Stimulated activated CD4-positive, alpha-beta T cell treated with anti-CD3 and anti-CD28 coated beads, Interleukin-15, amount 100 ng/mL, for 1 hour (primary cell): ENCODE measurements at places on chromosomes 12 and 14.

- no peak for DNase-seq
These were observed 28.7 kb downstream of the AICDA start for GRCh38 chr12:8584004-8584403.

- DNase-seq = no peak
These were observed 19.4 kb downstream of the CAND1 start for GRCh38 chr12:67288561-67288960.

DNA sequence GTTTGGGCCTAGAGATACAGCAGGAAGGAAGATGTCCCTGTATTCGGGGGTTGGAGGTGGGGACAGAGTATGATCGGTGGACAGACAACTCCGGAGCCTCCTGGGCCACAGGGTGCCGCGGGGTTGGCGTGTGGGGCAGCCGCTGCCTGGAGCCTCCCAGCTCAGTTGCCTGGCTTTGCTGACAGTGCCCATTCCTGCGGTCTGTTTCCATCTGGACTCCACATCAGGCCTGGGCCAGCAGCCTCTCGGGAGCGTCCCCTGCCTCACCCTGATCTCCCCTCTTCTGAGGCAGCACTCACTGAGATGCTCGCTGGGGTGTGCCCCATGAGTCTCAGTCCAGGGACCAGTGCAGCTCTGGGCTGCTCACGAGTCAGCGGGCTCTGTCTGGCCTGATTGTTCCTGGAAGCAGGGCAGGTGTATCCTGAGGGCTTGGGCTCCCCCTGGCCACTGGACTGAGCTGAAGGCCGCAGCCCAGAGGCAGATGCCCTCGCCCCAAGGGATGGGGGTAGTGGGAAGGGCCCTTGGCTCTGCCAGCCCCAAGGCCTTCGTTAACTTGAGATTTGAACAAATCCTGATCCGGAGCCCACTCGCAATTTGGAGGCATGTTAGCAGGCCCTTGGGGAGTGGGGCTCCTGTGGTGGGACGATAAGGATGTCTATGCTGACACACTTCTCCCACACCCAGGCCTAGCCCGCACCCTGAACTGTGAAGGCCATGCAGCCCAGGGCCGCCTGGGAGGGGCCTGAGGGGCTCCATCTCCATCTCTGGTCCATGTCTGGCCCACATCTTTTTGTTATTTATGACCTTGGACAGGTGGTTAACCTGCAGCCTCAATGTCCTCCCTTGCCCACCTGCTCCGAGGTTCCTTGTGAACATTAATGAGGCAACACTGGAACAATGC is 7.5 kb downstream of the HIP1R start:
- DNase-seq = no peak

DNA sequence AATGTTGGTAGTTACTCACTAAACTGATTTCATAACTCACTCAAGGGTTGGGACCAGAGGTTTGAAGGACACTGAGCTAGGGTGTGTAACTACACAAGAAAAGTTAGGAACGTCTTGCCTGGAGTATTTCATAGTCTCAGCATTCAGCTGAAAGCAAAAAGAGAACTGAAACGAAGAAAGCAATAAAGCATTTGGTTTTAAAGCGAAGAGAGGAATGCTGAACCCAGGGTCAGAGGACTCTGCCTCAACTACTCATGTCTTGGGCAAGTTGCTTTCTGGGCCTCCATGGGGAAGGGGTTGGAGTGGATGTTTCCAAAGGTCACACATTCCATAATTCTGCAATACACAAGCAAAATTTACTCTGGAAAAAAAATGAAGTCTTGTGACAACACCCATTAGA is 1.4 kb downstream of the GNS start:
- DNase-seq = no peak

GRCh38 chr14:34347683-34348082 is 114.4 kb downstream of the SPTSSA start:
- DNase-seq = no peak

- no peak for DNase-seq
These were observed 283.1 kb downstream of the MDGA2 start for GRCh38 chr14:47392326-47392725.

- DNase-seq = no peak
These were observed 613 bp downstream of the ARHGEF40 start for GRCh38 chr14:21070610-21071224.

DNA sequence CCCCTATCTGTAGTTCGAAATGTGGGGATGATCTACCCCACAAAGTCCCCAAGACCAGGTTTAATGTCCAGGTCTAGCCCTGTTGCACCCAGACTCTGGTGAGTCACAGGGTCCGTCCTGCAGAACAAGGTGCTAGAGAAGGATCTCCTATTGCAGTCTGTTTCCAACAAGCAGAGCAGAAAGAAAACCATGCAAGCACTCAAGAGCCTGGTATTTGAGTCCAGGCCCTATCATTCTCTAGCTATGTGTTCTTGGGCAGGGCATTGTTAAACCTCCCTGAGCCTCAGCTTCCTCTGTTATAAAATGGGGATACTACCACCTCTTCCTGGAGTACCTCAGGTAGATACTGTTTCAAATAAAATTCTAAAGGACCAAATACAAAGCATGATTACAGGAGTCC is 24.4 kb downstream of the MAP3K9 start:
- DNase-seq = no peak

- DNase-seq = no peak
These were observed 5.5 kb downstream of the PLEKHG6 start for GRCh38 chr12:6315704-6316597.

DNA sequence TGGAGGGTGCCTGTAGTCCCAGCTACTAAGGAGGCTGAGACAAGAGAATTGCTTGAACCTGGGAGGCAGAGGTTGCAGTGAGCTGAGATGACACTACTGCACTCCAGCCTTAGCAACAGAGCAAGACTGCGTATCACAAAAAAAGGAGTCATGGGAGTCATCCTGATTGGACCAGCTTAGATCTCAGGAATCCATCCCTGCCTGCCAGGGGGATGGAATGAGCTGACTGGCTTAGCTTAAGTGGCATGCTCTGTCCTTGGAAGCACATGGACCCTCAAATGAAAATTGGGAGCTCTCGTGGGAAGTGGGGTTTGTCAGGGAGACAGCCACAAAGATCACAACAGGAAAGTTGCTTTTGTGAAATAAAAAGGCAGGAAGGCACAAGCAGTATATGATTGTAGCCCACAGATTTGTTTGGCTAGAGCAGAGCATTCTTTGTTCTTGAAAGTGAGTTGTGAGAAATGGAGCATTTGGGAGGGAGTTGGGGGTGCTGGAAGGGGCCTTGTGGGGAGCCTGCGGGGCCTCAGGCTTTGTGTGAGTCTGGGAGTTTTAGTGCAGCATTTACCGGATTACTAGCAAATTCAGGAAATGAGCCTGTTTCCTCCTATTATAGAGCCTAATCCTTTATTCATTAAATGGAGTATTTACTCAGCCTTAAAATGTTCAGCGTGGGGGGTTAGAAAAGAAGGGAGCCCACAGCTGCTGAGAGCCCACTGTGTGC is 30.7 kb downstream of the DGLUCY start:
- no peak for DNase-seq

GRCh38 chr12:118166946-118167345 is 31.0 kb downstream of the PEBP1 start:
- DNase-seq = no peak

- no peak for DNase-seq
These were observed 22.3 kb upstream of the TC2N start for GRCh38 chr14:91889477-91890211.

GRCh38 chr12:49369411-49370145 is 2.3 kb downstream of the SPATS2 start:
- no peak for DNase-seq

GRCh38 chr12:254039-254438 is 8.6 kb downstream of the SLC6A13 start:
- DNase-seq = no peak
